ENCODE measurements at places on chromosomes 5 and 9.

DNA sequence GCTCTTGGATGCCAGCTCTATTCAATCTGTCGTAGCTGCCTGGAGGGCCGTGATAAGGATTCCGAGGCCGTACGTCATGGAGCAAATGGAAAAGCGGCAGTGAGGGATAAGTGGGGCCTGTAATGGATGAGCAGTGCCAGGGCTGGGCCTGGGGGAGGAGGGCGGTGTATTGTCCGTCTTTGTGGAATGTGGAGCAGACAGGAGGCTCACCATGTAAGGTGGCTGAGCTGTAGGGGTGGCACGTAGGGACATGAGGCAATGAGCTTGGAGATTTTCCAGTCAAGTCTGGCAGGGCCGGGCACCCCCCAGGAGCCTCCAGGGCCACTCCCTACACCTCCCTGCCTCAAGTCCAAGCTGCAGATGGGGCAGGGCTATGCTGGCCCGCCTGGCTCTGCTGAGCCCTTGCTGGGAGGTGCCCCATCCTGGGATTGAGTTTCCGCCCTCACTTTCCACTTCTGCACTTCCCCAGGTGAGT, 29.2 kb downstream of the NCS1 start:
- no peak for DNase-seq

DNA sequence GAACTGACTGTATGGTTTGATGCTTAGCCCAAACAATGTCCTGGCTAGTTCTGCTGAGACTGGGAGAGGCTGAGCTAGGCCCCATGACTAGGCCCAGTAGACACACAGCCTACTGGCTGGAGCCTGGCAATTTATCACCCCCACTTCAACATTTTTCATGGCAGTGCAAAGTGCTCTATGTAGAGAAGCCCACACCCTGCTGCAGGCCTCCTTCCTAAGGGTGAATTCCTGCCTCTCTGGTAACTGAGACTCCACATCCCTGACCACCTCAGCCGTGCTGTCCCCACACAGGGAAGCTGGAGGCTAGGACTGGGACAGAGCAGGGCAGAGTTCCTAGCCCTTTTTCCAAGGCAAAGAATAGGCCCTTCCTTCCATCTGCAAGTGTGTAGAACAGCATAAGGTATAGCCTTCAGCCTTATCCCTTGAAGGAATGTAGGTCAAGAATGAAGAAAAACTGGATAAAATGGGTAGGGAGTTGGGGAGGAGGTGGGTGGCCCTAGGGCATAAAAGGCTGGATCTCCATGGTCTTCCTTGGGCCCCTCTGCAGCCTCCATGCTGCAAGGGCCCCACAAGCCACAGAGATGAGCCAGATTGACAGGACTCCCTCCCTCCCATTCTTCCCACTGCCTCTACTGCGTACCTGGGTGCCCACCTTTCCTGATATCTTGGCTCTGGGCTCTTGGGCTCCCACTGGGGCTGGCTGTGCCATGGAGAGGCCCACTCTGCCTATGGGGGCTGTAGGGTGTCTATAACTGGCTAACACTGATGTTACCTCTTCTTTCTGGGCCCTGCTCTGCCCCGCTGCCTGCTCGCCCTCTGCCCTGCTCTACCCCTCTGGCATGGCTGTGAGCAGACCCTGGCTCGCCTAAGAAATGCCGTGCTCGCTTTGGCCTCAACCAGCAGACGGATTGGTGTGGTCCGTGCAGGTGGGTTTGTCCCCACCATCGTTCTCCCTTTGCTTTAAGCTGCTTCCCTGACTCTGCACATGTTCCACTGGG, 29.8 kb downstream of the TCF7 start:
- no peak for DNase-seq

DNA sequence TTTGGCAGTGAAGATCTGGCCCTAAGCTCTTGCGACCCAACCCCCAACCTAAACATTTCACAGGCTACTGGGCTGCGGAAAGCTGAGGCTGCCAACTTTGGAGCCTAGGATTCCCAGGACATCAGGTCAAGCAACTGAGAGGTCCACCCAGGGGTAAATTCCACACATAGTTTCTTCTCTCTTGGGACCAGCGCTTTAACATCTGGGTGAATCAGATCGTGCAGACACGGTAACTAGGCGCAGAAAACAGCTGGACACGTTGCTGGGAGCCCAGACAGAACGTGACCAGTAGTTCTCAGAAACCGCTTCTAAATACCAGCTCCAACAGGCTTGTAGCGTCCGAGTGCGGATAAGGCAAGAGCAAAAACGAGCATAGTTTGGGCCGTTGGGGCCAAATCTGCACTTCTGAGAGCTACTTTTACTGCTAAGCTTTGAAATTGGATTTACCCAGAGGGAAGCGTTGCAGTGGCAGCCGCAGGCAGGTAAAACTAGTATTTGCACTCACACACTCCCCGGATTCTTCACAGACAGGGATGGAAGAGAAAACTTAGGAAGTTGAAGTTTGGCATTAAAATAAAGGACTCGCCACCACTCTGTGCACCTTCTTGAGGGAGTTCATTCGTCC, 11.8 kb downstream of the ITGA1 start:
- no peak for DNase-seq

DNA sequence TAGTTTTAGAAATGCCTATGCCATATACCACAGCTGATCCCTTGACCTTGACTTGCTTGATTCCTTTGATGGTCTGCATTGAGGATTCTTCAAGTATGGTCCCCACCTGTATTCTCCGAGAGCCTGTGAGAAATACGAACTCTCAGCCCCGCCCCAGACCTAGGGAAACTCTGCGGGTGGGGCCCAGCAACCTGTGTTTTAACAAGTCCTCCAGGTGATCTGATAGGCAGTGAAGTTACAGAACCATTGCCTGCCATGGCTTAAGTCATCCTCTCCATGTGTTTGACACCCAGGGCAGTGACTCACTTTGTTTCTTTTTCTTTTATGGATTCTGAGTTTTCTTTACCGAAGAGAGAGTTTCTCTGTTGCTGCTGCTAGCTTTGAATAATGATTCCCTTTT, 18.5 kb downstream of the FRMPD1 start:
- DNase-seq, result no peak

GRCh38 chr5:54837093-54837492, 148.3 kb downstream of the ESM1 start:
- DNase-seq, result no peak

Measured in activated CD4-positive, alpha-beta T cell treated with anti-CD3 and anti-CD28 coated beads, Interleukin-2, amount 50 U/mL, for 48 hours (primary cell).